LNCaP clone FGC (cell line): ENCODE measurements at places on chromosomes 2 and 18.

DNA sequence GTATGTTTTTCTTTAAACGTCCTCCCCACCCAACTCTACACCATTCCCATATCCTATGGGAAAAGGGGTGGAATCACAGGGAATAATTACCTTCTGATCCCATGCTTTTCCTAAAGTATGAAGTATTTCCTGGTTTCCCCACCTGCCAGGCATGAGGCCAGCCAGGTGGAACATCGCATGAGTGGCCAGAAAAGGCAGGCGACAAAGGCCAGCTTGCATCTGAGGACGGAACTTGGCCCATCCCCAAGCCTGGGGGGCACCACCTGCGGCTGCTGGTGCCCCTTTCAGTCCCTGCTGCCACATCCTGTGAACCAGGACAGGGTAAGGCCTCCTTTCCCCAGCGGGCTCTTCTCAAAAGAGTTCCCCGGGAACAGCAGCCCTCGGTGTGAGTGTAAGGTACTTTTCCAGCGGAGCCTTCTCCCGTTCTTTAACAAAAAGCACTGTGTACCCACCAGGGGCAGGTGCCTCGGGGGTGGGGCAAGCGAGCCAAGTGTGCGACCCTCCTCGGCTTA lies 1.2 kb upstream of the ERFE start:
- no peak for DNase-seq

DNA sequence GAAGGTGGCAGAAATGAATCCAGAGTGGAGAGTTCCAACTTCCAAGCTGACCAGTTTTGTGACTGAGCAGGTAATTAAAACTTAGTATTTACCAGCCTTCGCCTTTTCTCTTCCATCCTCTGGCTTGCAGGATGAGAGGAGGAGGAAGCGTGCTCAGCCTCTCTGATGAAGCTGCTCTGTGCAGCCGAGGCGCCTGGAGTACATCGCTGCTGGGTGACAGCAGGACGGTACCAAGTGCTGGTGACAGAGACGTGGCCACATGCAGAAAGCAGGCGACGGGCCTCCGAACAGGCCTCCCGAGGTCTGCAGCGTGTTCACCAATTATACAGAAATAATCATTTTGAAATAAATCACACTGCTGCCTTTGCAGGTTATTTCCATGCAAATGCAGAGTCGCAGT lies 95.0 kb downstream of the MBP start:
- DNase-seq, result no peak

- no peak for DNase-seq
Observed at GRCh38 chr2:527581-527980, 149.6 kb downstream of the TMEM18 start.

DNA sequence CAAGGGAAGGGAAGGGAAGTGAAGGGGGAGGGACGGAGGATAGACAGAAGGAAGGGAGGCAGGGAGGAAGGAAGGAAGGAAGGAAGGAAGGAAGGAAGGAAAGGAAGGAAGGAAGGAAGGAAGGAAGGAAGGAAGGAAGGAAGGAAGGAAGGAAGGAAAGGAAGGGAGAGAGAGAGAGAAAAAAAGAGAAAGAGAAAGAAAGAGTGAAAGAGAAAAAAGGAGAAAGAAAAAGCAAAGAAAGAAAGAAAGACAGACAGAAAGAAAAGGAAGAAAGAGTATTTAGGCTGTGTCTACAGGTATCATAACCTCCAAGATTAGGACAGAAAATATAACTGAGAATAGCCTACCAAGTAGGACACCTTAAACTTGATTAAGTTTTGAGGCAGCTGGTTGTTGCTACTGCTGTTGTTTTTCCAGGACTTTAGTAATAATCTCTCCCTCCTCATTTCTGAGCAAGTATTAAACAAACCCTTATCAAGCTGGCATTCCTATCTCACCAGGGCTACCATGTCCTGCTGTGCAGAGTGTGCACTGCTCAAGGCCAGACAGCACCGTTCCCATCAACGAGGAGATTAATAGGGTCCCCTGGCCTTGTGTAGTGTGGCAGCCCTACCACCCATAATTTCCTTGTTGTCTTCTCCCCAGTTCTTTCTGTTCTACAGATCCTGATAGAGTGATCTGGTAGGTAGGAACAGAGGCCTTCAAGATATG lies 90.5 kb upstream of the FHL2 start:
- no peak for DNase-seq

- DNase-seq, result peak; percentile 43
Observed at GRCh38 chr2:143034292-143035074, 94.7 kb upstream of the ARHGAP15 start.

- DNase-seq, result no peak
Observed at GRCh38 chr18:46462523-46462922, 194.5 kb downstream of the LOXHD1 start.

DNA sequence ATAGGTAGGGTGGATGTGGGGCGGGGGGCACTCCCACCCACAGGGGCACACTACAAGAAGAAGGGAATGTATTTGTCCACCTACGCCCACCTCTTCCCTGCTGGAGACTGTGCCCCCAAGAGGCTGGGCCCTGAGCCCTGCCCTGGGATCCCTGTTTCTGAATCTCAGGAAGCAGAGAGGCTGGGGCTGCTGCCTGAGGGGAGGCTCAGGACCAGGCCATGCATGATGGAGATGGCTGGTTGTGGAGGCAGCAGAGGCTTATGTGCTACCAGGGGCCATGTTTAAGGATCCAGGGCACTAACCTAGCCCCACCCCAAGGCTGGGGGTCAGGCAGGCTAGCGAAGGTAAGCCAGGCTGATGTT lies 81.1 kb upstream of the OTOF start:
- no peak for DNase-seq

- DNase-seq, result no peak
Observed at GRCh38 chr2:229137639-229138038, 133.4 kb downstream of the PID1 start.

GRCh38 chr18:28960146-28960545 lies 783.2 kb upstream of the CDH2 start:
- DNase-seq, result no peak

GRCh38 chr2:39119732-39120520 lies 925 bp downstream of the SOS1 start:
- DNase-seq, result no peak

DNA sequence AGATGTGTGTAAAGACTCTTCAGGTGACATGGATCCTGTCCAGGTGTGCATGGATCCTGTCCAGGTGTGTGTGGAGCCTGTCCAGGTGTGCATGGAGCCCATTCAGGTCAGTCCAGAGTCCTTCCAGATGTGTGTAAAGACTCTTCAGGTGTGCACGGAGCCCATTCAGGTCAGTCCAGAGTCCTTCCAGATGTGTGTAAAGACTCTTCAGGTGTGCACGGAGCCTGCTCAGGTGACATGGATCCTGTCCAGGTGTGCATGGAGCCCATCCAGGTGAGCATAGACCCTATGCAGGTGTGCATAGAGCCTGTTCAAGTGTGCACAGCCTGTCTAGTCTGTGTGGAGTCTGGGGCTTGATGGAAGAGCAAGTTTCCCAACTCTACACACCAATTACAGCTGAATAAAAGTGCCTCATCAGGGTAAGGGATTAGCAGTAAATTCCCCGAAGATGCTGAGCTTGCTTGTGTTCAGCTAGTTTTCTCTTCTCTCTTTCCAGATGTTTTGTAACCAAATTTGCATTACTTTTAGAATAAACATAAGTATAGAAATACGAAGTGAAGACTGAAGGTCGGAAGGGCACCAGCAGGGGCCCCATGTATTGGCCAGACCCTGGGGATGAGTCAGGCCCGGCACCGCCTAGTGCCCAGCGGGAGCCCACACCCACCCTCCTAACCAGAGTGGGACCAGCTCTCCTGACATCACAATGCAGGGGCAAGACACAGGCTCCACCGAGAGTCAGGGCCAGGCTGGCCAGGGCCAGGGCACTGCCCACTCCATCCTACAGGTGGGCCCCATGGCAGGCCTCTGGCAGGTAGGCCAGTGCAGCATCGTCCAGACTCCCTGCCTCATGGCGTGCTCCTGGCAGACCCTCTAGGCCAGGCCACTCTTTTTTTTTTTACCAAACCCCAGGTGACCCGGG lies 38.6 kb upstream of the GPC1 start:
- DNase-seq, result no peak

GRCh38 chr2:21254170-21254965 lies 130.6 kb downstream of the TDRD15 start:
- DNase-seq, result no peak

DNA sequence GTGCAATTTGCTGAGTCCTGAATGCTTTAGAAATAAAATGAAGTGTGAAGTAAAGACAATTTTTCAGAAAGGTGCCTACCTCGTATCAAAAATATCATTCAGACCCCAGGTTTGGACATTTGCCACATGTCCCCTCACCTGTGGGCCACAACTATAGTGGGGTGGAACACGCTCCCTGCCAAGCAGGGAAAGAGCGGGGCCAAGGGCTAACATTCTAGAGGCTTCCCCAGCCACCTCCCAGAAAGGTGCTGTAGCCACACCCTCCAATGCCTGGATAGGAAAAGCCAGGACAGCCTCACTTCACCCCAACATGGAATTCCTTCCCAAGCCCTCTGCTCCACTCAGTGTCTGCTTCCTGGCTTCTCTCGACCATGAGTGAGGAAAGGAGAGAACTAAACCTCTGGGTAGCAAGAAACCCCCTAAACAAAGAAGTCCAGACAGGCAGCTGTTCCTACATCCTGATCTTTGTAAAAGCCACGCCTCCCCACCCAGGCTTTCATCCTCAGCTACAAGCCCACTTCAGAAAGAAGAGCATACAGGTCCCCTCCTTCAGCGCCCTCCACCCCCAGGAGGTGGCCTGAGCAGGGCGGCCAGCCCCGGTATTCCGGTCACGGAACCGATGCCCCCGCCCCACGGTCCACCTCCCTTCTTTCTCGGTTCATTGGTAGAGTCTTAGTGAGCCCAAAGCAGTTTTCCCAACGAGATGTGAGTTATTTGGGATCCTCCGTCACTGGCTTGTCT lies 2.1 kb downstream of the COL6A3 start:
- DNase-seq, result no peak

- no peak for DNase-seq
Observed at GRCh38 chr2:152166633-152167032, 8.9 kb downstream of the STAM2 start.

- DNase-seq, result no peak
Observed at GRCh38 chr2:9206991-9207640, 504 bp downstream of the ASAP2 start.

- no peak for DNase-seq
Observed at GRCh38 chr2:240346753-240347372, 88.6 kb upstream of the GPC1 start.

DNA sequence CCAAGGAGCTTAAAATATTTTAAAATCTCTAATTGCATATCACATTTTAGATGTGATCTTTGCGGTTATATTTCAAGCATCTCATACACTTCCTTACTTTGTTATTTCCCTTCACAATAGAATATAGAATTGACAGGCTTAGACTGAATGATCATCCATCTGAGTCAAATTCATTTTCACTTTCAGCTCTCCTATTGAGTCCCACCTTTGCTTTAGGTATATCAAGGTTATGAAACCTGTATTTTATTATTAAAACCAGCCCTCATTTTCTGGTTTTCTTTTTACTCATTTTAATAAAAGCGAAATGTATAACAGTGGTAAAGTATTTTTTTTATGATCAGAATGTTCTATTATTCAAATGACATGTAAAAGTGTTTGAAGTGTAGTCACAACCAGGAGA lies 162.9 kb upstream of the KYNU start:
- DNase-seq, result no peak

DNA sequence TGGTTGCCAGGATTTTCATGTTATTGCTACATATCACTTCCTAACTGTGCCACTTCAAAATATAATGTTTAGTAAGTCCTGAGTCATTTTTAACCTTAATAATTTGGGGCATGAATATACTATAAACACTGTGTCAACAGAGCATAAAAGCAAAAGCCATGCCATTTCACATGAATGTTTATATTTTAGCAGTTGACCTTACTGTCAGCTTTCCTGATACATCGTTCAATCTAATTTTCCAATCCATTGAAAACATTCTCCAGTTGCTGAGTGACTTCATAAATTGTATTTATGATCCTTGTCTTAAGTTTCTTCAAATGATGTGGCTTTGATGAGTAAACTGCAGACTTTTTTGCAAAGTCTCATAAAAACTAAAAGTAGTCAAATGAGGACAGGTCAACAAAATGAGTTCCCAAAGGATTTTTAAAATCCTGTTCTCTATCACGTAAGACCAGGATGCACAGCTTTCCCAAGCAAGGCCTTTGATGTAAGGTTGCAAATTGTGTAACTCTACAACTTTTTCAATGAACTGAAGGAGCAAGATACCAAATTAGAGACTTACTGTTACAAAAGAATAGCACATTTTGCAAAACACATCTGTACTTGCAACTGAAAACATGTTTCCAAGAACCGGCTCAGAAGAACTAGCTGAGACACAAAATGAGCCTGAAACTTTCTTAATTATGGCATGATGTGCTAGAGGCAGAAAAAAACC lies 117.7 kb downstream of the SATB2 start:
- DNase-seq, result no peak

DNA sequence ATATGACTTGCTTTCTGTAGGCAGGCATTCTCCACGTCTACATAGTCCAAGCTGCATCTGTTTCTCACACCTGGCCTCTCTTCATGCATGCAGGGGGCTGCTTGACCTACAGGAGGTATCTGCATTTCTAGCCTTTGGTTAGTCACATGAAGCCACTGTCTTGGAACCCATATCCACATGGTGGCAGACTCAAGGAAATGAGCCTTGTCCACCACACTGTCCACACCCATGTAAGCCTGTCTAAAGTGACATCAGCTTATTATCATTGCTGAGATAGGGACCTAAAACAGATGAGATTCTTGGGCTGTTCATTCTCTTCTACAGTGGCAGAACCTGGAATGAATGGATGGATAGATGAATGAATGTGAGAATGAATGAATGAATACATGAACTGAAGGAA lies 160.4 kb downstream of the DOCK10 start:
- no peak for DNase-seq

GRCh38 chr2:85342156-85342555 lies 12.2 kb downstream of the RETSAT start:
- no peak for DNase-seq

GRCh38 chr2:84880645-84881521 lies at the start of gene TRABD2A:
Gene TRABD2A, minus strand, starts transcription at chr2:84881084. Its CDS starts 45 bp downstream, at chr2:84881039.
- no peak for DNase-seq

GRCh38 chr2:47864566-47864965 lies 41.7 kb downstream of the FBXO11 start:
- DNase-seq, result no peak

DNA sequence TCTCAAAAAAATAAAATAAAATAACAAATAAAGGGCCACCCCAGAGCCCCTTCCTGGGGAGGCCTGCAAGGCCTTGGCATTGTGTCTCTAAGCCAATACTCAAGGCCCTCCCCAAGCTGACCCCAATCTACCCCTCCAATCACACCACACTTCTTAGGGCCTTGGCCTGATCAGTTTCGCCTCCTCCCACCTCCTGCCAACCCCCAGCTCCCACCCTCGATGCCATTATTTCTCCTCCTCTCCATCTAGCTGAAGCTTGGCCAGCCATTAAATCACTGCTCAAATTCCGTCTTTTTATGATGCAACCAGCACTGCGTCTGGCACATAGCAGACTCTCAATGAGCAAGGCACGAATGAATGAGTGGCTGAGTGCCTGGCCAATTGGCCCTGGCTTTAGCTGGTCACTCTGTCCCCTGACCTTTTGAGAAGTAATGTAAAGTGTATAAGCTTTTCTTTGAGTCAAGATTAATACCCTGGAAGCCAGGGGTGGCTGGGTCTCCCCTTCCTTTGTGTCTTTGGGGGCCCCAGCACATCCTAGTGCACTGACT lies 55.9 kb downstream of the SMAD7 start:
- DNase-seq, result no peak

GRCh38 chr2:173589604-173590275 lies 235.1 kb downstream of the CDCA7 start:
- DNase-seq, result peak; percentile 46

GRCh38 chr2:230266638-230267037 lies 41.1 kb downstream of the SP140 start:
- no peak for DNase-seq

GRCh38 chr18:32732165-32732564 lies 40.7 kb downstream of the KLHL14 start:
- no peak for DNase-seq
